ENCODE measurements at places on chromosomes 5 and 9.

DNA sequence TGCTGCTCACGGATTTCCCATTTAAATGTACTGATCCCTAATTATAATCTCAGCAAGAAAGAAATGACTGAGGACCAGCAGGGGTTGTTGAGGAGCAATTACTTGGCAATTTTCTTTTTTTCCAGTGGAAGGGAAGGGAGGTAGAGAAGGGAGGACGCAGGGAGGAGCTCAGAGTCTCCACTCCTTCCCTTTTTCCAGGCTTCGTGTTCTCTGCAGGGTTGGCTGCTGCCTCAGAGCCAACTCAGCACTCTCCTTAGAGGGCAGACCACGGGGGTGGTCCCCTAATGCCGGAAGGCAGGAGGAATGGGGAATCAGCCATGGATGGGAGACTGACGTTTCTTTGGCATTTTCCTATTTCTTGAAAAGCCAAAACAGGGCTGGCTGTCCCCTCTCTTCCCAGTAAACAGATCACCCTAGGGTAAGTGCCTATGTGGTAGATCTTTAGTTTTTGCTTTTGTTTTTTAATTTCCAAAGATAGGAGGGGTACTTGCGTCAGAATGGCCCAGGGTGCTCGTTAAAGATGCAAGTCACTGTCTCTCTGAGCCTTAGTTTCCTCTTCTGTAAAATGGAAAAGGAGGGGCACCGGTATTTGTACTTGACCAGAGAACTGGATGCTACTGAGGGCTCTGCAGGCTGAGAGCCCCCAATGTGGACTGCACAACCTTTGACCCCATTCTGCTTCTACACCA is 39.6 kb upstream of the LCP2 start:
- DNase-seq = no peak

DNA sequence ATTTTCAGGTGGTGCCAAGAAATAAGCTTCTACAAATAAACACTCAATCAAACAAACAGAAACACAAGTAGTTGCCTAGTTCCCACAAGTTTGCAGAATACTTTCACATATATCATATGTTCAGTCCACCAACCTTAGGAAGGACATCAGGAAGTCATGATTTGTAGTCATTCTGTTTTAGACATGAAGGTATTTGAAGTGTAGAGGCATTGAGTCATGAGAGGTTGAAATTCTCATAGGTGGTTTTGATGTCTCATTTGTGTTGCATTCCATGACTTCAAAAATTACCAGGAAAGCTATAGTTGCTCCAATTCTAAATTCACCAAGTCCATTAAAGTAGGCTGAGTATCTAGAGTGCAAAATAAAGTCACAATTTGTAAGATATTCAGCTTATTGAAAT is 159.0 kb downstream of the KCTD16 start:
- no peak for DNase-seq

DNA sequence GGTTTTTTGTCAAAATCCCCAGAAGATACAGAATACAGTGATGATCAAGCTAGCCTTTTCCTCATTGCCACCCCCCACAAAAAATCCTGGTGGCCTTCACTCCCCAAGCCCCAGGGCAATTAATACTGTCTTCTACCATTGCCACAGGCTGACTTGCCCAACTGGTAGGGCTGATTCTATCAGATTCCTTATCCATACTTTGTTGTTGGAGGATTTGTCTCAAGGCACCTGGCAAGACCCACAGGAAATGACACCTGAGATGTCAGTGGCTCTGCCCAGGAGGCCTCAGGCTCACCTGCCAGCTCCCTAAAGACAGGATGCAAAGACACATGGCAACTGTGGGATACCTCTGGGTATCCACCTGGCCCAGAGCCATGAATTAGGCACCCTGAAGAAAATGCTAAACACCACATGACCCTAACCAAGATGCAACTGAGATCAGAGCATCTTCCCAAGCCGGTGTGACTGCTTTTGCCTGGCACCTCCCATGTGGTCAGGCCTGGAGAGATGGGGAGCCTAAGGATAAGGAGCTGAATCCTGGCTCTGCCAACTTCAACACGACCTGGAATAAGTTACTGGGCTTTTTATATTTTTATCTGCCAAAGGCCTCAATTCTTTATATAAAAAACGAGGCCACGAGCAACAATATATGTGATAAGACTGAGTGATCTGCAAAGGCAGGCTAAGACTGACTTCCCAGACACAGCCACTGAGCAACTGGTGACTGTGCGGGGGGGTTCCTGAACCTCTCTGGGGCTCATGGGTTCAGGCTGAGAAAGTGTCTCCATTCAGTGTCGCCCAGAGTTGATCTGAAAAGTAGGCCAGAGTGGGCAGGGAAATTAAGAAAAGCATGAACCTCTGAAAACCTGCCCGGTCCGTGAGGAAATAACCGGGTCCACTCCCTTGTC is 944 bp downstream of the ATOX1 start:
- DNase-seq = no peak

GRCh38 chr5:66494437-66494836 is 101.8 kb upstream of the MAST4 start:
- DNase-seq = no peak

GRCh38 chr5:27171761-27172261 is 133.4 kb upstream of the CDH9 start:
- DNase-seq = no peak

DNA sequence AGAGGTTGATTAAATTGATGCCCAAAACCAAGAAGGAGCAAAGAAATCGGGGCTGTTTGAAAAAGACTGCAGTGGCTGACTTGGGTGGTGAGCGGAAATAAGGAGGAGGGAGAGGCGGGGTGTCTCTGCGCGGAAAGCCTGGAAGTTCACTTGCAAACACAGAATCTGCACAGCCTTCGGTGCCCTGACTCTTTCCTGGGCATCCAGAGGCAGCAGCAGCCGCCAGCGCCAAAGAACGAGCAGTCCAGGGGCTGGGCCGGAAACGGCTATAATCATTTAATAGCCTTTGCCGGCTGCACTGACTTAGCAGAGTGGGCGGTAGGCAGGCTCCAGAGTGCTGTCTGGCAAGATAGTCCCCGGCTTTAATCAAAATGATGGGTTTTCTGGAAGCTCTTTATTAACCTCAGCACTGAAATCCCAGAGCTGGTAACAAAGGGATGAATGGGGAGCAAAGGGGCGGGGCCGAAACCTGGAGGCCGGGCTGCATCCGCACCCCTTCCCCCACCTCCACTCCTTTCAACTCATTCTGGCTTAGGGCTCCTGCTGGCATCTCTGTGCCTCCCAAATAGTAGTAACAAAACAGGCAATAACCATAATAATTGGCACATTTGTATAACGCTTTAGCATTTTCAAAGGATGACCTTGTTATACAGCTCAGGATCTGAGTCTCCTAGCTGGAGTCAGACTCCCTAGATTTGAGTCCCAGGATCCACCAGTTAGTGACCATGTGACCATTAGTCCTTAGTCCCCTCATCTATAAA is 35.7 kb downstream of the PCDHAC2 start:
- DNase-seq = no peak

GRCh38 chr5:124697933-124698591 is 48.4 kb downstream of the ZNF608 start:
- no peak for DNase-seq

GRCh38 chr9:17970277-17970676 is 391.4 kb downstream of the SH3GL2 start:
- no peak for DNase-seq

GRCh38 chr5:61806491-61807020 is 474.5 kb downstream of the ZSWIM6 start:
- DNase-seq = no peak

DNA sequence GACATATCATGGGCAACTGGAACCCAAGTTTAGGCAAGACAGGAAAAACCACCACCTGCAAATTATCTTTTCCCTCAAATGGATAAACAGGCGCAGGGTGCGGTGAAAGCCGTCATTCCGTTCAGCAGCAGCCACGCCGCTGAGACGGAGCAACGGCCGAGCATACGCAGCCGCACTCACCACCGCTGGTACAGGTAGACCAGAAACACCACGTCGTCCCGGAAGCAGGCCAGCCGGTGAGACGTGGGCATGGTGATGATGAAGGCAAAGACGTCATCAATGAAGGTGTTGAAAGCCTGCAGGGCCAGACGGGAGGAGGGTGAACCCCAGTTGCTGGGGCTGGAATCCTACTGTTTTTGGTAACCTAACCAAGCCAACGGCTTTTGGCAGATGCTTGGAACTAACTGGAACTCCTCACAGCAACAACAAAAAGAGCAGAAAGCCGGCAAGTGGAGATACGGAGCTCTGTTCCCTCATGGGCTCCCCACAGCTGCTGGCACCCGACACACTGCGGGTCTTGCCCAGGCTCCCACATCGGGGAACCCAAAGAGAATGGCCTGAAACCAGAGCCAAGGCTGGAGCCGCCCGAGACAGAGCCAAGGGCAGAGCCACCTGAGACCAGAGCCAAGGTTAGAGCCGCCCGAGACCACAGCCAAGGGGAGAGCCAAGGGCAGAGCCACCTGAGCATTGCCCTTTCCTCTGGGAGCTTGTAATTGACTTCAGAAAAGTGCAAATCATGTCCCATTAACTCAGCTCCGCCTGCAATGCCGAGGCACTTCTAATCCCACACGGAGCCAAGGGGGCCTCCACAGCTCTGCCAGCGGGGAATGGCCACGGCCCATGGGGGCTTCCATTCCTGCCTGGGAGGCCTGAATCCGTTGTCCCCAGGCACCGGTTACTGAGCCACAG is 24.2 kb downstream of the CLPTM1L start:
- no peak for DNase-seq

DNA sequence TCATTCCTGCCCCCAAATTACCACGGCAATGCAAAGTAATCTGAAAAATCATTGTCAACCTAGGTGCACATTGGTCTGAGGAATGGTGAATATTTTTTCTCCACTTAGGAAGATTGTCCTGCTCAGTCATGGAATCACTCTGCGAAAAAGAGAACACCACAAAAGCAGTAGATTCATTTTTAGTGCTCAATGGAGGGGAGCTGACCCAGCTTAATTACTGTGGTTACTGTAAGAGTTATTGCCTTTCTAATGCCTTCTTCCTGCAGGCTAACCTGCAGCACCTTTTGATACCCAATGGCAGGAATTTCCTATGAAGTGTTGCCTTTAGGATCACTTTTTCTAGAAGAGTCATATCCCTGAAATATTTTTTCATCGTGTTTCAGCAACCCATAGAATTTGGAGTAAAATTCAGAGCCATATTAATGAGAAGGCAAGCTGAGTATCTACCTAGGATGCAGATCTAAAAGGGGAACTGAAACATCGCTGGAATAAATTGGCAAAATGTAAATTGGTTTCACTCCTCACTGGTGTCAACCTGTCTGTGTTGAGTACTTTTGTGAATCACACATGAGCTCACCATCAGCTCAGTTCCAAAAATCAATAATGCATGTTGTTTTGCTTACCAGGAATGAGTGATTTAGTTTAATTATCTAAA is 464.5 kb downstream of the CSNK1G3 start:
- DNase-seq = no peak

DNA sequence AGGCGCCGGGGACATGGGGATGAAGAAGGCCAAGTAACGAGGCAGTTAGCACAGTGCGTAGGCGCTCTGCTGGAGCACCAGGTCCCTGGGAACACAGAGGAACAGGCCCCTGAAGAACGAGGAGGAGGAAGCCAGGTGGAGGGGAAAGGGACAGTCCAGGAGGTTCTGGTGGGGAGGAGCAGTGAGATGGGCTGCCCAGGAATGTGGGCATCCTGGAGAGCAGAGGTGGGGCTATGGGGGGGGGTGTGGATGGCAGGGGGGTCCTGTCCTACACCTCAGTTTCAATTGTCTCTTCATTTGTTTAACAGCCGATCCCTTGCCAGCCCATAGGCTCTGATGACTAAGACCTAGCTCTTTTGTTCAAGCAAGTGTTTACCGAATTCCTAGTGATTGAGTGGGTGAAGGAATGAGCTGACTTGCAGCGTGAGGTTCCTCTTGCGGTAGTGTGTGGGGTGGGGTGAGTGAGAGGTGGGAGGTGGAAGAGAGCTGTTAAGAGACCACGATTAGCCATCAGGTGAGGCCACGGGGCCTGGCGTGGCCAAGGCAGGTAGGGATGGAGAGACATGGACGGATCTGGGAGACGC is 8.4 kb upstream of the PHYHD1 start:
- DNase-seq = no peak

GRCh38 chr9:132288966-132289365 is 65.8 kb downstream of the SETX start:
- no peak for DNase-seq

- no peak for DNase-seq
Observed at GRCh38 chr5:52710310-52710971, 77.3 kb upstream of the ITGA1 start.

GRCh38 chr9:21762064-21762463 is 40.4 kb upstream of the MTAP start:
- DNase-seq = no peak

- DNase-seq = no peak
Observed at GRCh38 chr5:6814816-6815215, 101.6 kb downstream of the TENT4A start.

DNA sequence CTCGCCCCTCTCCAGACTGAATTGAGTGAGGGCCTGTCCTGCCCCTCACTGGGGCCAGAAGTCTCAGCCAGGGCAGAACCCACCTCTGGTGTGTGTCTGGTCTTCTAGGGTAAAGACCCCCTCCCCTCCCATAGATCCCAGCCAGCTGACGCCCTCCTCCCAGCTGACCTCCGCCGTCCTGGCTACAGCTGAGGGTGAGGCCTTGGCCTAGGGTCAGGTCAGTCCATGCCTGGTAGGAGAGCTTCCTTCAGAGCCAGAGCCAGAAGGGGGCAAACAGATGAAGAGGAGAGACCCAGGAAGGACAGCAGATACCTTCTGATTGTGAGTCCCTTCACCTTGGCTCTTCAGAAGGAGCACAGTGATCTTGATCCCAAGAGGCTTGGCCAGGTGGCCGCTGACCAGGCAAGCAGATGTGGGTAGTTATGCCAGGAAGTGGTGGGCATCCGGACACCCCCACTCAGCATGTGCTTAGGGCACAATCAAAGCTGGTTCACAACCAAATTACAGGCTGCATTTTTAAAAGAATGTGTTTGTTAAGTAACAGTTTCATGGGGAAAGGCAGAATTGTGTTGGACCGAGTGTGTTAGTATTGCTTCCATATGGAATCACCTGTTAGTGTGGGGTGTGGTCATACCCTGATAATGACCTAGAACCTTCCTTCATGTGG is 29.9 kb downstream of the JADE2 start:
- DNase-seq = no peak

- DNase-seq = no peak
Observed at GRCh38 chr9:35813434-35814105, 1.3 kb downstream of the HINT2 start.

- DNase-seq = no peak
Observed at GRCh38 chr9:33868440-33868973, 51.5 kb downstream of the UBE2R2 start.

DNA sequence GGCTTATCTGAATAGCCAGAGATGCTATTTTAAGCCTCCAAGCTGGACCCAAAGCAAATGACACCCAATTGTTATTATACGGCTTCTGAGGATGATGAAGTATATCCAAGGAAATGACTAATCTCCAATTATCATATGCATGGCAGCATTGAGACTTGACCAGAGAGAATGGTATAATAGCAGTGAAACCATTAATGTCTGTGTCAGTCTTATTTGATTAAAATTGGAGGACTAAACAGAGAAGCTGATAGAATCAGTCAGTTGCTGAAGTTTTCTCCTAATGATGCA is 200.5 kb downstream of the EFNA5 start:
- DNase-seq = no peak

- DNase-seq = no peak
Observed at GRCh38 chr5:159536646-159537045, 206.4 kb upstream of the IL12B start.

GRCh38 chr5:79255786-79256557 is 20.0 kb downstream of the JMY start:
- no peak for DNase-seq

GRCh38 chr5:8694545-8694944 is 825.6 kb downstream of the MTRR start:
- DNase-seq = no peak

- no peak for DNase-seq
Observed at GRCh38 chr5:144126707-144127106, 43.8 kb downstream of the YIPF5 start.

All from activated CD4-positive, alpha-beta T cell treated with anti-CD3 and anti-CD28 coated beads, Interleukin-2, Interleukin-4, amounts not matched to agents 100 ng/mL and 50 ng/mL, durations not matched to agents 16 hours and 8 hours (primary cell).